ENCODE measurements at places on chromosomes 12 and 14.

- DNase-seq = no peak
Observed at GRCh38 chr14:101110729-101111619, 207.5 kb upstream of the RTL1 start.

DNA sequence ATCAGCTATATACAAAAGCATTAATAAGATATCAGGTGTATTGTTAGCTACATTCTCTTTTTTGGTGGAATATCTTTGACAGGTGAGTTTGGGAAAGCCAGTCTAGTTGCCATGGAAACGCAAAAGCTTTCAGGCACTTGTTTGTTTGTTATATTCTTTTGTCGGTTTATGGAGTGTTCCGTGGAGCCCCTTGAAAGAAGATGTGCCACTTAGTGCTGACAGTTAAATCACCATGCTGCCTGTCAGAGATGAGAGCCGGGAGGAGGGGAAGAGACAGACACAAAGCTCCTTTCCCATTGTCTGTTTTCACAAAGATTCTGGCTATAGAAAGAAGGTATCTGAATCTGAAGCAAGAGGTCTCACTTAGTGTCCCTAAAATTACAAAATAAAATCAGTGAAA, 170.8 kb downstream of the SNAPC1 start:
- DNase-seq = no peak

GRCh38 chr14:78316052-78316451, 145.9 kb downstream of the NRXN3 start:
- no peak for DNase-seq

DNA sequence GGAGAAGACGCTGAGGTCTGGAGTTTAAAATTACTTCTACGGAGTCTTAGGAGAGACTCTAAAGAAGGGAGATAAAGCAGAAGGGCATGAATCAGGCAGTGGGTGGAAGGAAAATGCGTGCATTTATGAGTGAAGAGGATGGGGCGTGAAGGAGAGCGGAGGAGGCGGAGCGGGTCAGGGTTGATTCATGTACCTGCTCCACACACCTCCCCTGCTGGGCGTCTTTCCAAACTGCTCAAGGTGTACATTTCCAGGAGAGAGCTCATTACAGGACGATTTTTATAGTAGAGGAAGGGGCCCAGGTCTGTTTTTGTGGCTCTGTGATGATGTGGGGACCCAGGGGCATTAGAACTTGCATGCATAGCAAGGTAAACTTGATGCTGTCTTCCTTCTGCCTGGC, 65.0 kb upstream of the ASPG start:
- no peak for DNase-seq

GRCh38 chr12:104570174-104570907, 113.6 kb downstream of the CHST11 start:
- no peak for DNase-seq

GRCh38 chr14:74921053-74921620, 1.9 kb downstream of the RPS6KL1 start:
- DNase-seq = no peak

- peak; percentile 25 for DNase-seq
Observed at GRCh38 chr12:3230758-3231375, 153.7 kb downstream of the TSPAN9 start.

DNA sequence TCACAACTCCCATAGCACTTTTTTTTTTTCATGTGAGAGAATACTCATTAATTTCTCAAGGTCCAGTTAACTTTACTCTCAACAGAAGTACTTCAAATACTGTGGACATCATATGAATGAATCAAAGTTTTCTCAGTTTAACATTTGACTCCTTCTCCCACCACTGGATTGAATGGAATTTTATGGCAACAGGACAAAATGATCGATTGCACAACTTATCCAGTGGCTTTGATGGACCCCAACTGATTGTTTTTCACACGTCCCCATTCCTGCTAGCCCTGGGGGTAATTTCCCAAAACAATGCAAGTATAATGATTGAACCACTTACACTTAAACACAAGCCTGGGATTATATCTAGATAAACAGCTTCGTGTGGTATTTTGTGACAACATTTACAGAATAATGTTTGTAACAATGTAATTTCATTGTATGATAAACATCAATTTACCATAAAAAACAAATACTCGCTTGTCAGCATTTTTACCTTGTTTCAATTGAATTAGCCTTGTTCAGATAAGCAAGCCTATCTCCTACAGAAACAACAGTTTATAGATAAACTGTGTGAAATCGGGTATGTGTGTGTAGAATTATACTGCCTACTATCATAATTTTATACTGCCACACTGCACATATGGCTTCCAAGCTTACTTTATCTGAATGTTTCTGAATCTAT, 60.9 kb downstream of the SOX5 start:
- DNase-seq = peak; percentile 57

- DNase-seq = no peak
Observed at GRCh38 chr12:100733817-100734593, 60.6 kb upstream of the ANO4 start.

- no peak for DNase-seq
Observed at GRCh38 chr12:68080577-68080976, 79.0 kb downstream of the IFNG start.

GRCh38 chr12:121223292-121224285, 13.7 kb downstream of the P2RX4 start:
- DNase-seq = no peak

DNA sequence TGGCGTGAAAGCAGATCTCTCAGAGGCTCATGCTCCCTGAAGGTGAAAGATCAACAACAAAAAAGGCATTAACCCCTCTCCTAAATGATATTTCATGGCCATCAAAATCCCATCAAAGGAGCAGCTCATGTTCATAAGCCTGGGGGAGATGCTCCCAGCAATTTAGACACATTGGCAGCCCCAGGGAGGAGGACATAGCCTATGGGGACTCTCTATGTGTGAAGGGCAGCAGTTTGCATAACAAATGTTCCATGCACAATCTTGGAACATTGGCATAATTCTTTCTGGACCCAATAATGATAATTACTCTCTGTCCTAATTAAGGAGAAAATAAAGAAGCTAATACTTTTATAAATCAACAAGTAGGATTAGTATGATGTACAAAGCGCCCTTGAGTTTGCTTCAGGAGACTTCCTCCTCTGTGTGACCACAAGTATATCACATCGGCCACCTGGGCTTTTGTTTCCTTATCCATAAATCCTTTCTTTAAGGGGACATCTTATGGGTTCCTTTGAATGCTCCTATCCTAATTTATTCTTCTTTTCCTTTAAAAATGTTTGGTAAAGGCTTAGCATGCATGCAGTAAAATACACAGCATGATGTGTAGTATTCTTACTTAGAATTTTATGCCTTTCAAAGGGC, 161.9 kb upstream of the PLEKHG7 start:
- no peak for DNase-seq

- DNase-seq = no peak
Observed at GRCh38 chr12:26176725-26177124, 18.6 kb upstream of the SSPN start.

GRCh38 chr12:90947869-90948268, 7.1 kb downstream of the CCER1 start:
- no peak for DNase-seq

DNA sequence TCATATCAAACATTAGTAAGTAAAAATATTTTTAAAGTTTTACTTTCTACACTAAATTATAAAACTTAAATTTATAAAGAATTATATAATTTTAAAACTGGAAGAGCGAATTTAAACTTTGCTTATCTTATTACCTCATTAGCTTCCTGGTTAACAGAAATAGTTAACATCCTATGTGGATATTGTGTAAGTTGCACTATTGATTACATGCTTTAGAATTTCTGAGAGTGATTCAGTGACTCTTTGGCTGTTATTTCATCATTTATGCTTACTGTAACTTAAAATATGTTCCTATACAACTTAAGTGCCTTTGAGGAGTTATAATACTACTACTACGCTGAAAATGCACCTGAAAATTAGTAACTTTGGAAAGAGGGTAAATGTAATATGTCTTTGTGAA, 101.4 kb downstream of the FOXA1 start:
- DNase-seq = no peak

- no peak for DNase-seq
Observed at GRCh38 chr12:123910761-123911193, 61.9 kb downstream of the CCDC92 start.

- no peak for DNase-seq
Observed at GRCh38 chr14:100994756-100995330, 91.3 kb upstream of the RTL1 start.

DNA sequence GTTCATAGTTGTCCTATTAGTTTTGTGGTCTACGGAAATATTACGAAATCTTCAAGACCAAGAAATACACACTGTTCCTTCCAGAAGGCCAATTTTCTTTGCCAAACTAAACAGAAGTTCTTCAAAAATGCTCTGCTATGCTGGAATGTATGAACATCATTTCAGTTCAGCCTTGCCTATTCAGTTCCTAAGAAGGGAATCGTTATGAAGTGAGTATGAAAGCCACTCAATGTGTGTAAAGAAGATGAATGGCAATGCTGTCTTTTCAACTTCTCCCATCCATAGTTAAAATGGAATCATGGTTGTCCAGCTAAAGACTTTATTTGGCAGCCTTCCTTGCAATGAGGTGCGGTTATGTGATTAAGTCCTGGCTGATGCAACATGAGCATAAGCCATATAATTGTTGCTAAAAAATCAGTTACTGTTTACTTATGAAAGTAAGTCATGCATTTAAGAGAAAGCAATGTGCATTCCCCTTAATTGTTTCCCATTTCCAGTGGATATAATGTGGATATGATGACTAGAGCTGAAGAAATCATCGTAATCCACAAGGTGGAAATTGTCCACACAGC, 73.8 kb upstream of the PTPRR start:
- peak; percentile 92 for DNase-seq

DNA sequence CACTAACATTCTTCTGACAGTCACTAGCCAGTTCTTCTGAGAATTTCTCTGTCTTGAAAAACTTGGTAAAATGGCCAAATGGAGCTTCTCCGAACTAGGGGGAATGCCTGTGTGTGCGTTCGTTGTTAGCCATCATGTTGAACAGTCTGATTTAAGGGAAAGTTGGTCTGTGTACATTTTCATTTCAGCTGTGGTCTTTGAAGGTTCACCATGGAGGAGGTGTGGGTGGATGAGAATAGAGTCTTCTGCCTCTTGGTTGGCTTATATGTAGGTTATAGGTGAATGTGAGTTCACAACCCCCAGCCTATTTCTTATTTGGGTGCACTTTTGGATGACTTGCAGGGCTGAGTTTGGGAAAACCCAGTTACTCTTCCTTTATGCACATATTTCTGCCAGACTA, 12.9 kb downstream of the ETV6 start:
- DNase-seq = no peak

- DNase-seq = no peak
Observed at GRCh38 chr12:103965255-103965589, 450 bp upstream of the TDG start.

DNA sequence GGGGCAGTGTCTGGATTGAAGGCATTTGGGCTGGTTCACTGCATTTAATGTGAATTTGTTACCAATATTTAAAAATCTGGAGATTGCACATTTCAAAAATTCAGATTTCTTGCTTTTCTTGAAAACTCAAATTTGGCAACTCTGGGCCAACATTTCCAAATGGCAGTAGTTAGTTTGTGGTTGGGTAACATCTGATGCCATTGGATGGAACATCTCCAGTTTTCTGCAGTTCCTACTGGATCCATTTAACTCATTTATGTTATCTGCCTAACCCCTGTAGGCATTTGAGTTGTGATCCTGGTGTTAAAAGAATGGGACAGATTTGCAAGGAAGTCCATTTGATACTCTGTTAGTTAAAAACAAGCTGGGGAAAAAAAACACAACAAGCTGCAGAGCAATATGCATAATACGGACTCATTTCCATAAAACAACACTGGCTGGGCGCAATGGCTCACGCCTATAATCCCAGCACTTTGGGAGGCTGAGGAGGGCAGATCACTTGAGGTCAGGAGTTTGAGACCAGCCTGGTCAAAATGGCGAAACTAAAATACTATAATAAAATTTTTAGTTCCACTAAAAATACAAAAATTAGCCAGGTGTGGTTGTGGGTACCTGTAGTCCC, 7.9 kb downstream of the EIF2B2 start:
- no peak for DNase-seq

GRCh38 chr14:75497191-75497590, 25.1 kb upstream of the BATF start:
- DNase-seq = no peak

GRCh38 chr12:19397534-19397933, 41.8 kb upstream of the AEBP2 start:
- no peak for DNase-seq

DNA sequence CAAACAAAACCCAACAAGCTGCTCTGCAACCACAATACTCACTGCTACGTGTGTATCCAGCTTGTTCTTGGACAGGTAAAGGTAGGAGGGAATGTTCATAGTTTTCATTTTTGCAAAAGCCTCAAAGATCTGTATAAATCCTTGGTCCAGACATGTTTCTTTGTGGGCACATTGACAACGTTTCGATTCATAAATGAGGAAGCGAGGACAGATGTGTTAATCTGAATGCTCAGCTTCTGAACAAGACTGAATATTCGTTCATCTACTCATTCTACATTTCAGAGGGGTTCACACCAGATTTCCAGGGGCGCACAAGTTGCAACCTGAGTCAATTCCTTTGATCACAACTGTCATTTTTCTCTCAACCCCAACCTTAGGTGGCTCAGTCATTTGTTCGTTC, 134.4 kb downstream of the LLPH start:
- no peak for DNase-seq

DNA sequence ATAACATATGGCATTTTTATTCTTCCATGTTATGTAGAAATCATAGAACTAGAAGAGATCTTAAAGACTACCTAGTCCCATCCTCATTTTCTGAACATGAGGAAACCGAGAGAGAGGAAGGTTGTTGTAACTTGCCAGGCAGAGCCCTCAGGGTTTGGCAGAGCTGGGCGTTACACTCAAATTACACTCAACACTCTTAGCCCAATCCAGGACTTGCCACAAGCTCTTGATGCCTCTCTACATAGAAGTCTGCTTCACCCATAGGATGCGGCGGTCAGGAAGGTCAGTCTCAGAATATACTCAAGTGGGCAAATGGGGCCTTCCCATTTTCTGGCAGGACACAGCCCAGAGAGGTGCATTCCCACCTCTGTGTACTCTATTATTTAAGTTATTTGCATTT, 208.1 kb downstream of the ZFP36L1 start:
- DNase-seq = no peak

DNA sequence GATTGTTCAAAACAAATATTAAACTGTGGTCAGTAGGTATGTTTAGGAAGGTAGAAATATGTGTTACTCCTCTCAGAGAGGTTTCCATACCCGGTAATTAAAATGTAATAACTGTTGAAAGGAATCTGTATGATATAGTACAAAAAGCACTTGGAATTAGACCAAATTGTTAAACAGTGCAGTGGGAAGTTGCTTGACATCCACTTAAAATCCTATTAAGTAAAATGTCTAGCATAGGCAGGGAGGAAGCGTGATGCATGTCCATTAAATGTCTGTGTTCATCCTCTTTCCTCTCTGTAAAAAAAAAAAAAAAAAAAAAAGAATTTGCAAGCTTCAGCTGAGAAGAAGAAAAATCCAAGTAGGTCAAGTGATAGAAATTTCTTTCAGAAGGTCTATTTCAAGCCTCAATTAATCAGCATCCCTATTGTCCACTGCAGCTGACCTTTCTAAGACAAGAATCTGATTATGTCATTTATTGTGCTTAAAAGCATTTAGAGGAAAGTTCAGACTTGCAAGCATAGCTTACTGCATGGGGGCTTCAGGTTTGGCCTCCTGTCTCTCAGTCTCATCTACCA, 265.6 kb upstream of the RGS6 start:
- DNase-seq = peak; percentile 50

- DNase-seq = no peak
Observed at GRCh38 chr12:58189893-58190292, 248.5 kb downstream of the ATP23 start.
